ENCODE measurements at places on chromosomes 7 and 10. TPM values are rescaled to one million over a fixed set of nuclear protein-coding genes. Genes with fewer than 3 reads are reported as not detected.

The IGFBP1 gene
- 0.31 TPM for total RNA-seq

The TET1 gene
- 33.5 TPM for total RNA-seq

DNA sequence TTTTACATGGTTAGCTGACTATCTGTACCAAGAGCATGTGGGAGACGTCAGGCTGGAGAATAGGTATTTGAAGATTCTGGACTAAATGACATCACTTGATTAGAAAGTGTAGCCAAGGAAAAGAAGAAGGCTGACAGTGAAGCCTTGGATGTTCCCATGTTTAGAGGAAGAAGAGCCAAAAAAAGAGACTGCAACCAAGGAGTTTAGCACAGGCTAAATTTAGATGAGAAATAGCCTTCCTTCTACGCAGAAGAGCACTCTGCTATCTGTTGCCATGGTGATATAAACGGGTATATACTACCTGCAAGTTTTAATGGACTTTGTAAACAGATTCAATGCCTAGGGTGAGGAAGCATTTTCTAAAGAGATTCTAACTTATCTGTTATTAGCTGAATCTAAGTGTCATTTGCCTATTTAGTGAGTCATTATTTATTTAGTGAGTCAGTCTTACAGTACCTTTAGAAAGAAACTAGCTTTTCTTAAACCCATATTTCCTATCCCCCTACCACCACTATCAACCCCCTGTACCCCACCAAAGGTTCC, 69.8 kb downstream of the CDK6 start:
- no peak for DNase-seq

DNA sequence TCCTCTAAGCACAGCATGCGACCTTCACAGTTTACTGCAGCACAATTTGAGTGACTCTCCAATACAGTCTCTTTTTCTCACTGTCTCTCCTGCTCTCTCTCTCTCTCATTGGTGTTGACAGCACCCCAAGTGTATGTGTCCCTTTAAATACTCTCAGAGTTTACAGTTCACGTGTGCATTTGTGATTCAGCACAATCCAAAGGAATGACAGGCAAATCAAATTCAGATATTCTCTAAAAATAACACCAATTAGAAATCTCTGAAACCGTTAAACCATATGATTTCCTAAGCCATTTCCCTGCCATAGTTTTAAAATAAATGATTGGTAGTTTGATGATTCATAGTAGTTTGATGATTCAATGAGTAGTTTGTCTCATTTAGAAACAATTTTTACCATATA, 104.0 kb upstream of the GAD2 start:
- no peak for DNase-seq

DNA sequence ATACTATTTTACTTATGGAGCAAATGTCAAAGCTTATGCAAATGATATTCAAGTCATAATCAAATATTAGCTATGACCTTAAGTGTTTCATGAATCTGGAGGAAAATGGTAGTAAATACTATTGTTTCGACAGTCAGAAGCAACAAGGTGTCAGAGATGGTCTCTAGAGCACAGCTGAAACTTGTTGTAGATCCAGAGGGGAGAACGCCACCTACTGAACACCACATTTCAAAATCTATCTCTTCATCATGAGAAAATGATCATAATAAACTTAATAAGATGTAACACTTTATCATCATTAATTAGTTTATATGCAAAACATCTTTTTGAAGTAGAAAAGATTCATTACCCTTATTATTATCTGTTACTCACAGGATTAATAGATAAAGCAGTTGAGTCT, 418.7 kb downstream of the GATA3 start:
- no peak for DNase-seq

GRCh38 chr7:29480934-29481651, 82.5 kb upstream of the PRR15 start:
- no peak for DNase-seq

- DNase-seq = no peak
These were observed 235.8 kb upstream of the AOAH start for GRCh38 chr7:36960105-36960504.

GRCh38 chr10:103111031-103111917, 81.8 kb downstream of the NT5C2 start:
- no peak for DNase-seq

- DNase-seq = no peak
These were observed 4.6 kb downstream of the PALD1 start for GRCh38 chr10:70482982-70483760.

DNA sequence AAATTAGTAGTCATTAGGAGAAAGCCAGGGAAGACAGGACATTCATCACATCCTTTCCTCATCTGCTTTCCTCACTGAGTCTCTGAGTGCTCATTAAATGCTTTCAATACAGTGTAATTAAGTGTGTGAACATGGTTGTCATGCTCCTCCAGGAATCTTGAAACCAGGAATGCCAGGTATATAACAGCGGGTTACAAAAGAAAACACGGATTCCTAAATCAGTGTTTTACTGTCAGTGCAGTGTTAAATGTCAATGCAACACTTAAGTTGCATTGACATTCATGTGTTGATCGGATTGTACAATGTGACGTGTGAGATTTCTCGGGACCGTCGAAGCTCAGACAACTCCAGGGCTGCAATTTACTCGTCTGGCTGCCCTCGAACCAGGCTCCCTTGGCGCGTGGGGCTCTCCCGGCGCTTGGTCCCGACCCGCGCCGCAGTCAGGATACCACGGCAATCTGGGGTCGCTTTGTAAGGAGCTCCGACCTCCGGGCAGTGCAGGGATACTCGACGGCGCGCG, 455 bp upstream of the SPAG6 start:
- DNase-seq = no peak

The WDFY4 gene
- total RNA-seq = 0.94 TPM

GRCh38 chr10:91247360-91248111, 27.1 kb downstream of the PCGF5 start:
- DNase-seq = no peak

The CYP17A1 gene
- not detected for total RNA-seq

DNA sequence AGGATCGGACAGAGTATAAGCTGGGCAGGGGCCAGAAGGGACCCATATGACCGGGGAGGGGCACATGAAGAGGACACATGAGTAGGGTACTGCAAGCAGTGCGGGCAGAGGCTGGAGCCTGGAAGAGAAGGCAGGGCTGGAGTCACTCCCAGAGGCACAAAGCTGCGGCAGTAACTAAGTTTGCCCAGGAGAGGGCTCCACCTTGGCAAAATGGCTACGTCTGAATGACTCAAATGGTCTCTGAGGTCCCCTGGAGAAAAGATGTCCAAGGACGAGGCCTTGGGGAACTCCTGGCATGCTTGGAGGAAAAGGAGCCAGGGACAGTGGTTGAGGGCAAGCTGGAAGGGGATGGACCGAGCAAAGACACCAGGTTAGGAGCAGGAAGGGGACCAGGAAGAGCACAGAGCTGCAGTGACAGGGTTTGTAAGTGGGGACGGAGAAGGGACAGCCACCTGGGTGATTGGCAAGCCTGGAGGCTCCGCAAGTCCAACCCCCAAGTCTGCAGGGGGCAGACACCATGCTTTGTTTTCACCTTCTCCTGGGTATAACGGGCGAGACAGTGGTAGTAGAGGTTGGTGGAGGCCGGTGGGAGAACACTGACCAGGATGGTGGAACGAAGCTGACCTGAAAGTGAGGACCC, 43.1 kb upstream of the LBX1 start:
- DNase-seq = no peak

The JAKMIP3 gene
- 4.8 TPM for total RNA-seq

The RUFY2 gene
- total RNA-seq = 119 TPM

GRCh38 chr7:15464667-15465121, 97.1 kb downstream of the AGMO start:
- DNase-seq = no peak

GRCh38 chr7:126227055-126227454, 1025.7 kb downstream of the GRM8 start:
- DNase-seq = no peak

DNA sequence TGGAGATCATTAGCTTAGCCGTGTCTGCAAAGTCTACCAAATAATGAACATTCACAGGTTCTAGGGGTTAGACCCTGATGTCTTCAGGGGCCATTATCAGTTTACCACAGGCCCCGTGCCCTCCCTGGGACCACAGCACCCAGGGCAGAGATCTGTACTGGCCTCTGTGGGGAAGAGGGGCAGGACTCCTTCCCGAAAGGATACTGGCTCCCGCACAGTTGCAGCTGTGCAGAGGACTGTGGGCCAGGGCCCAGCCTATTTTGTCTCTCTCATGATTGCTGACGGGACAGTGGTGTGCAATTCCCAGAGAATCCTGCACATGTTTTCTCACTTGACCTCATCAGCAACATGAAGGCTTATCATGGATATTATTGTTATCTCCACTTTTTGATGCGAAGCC, 243.9 kb downstream of the GLRX3 start:
- DNase-seq = no peak

GRCh38 chr7:106646256-106646655, 14.7 kb downstream of the CCDC71L start:
- DNase-seq = no peak

DNA sequence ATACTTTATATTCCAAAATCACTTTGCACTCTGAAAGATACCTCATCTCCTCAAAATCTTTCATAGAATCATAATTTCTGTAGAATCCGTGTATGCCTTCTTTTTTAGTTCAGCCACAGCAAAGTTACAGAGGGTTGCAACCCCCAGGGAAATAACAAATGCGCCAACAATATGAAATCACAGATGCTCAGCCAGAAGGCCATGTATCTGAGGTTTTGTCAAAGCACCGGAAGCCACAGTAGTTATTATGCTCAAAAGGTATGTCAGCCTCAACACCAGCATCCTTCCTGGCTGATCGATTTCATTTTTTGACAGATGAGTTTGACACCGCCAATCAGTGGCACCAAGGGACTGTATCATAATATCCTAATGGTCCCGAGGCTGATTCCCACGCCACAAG, 204.1 kb downstream of the KCNMA1 start:
- DNase-seq = no peak

DNA sequence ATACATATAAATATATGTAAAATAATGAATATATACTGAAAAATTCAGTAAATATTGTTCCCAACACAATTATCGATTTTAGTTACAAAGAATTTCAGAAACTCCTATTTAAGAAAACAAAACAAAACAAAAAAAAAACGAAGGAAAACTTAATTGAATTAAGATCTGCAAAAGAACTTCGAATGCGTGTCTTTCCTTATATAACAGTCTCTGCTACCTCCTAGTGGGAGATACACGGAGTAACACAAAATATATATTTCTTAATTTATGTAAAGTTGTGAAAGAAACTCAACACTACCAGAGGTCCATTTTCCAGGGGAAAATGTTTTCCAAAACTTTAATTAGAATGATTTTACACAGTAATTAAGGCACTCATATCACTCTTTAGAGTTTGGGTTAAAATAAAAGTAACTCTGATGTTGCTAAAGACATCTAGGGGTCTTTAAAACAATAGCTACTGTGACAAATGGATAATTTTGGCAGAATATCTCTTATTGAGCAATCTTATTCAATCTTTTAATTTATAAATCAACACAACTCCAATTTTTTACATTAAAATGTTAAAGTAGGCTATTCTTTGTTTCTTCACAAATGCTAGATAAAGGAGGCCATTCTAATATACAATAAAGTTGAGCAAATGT, 41.6 kb downstream of the NEBL start:
- DNase-seq = no peak

DNA sequence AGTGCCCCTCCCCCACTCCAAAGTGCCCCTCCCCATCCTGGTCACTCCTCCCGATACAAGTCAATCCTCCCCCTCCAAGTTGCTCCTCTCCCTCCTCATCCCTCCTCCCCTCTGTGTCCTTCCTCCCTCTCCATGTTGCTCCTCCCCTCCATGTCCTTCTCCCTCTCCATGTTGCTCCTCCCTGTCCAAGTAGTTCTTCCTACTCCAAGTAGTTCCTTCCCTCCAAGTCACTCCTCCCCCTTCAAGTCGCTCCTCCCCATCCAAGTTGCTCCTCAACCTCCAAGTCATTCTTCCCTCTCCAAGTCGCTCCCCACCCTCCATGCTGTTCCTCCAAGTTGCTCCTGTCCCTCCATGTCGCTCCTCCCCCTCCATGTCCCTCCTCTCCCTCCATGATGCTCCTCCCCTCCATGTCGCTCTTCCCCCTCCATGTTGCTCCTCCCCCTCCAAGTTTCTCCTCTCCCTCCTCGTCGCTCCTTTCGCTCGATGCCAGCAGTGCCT, 8.6 kb upstream of the WBP1L start:
- no peak for DNase-seq

The ZNF853 gene
- total RNA-seq = 23.6 TPM

GRCh38 chr7:148204639-148205304, 385.8 kb upstream of the C7orf33 start:
- DNase-seq = no peak

- no peak for DNase-seq
These were observed 28.5 kb downstream of the TPST1 start for GRCh38 chr7:66233638-66234037.

- no peak for DNase-seq
These were observed 6.4 kb downstream of the IKZF1 start for GRCh38 chr7:50310956-50311355.

- peak; percentile 23 for DNase-seq
These were observed 46.9 kb upstream of the WIPI2 start for GRCh38 chr7:5143106-5143505.

GRCh38 chr10:101558204-101558603, 29.9 kb downstream of the POLL start:
- DNase-seq = no peak

GRCh38 chr7:50827281-50827680, 44.6 kb upstream of the GRB10 start:
- no peak for DNase-seq

The SPDYE2B gene
- not detected for total RNA-seq

The CYP26C1 gene
- 0.16 TPM for total RNA-seq

The PSD gene
- 101 TPM for total RNA-seq

- no peak for DNase-seq
These were observed 168.0 kb upstream of the ZNF32 start for GRCh38 chr10:43816351-43817321.

DNA sequence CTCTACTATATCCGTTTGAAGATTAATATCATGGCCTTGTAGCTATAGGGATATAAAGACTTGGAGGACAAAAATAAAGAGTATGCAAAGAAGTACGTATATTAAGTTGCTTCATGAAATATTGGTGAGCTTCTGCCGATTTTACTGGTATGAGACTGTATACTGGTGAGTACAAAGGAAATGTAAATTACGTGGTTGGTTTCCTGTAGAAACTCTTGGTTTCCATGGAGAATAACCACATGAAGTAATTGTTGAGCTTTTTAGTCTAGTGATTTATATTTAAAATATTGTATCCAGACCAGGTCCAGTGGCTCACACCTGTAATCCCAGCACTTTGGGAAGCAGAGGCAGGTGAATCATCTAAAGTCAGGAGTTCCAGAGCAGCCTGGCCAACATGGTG, 32.2 kb upstream of the GLI3 start:
- no peak for DNase-seq

The BPGM gene
- 30.3 TPM for total RNA-seq

DNA sequence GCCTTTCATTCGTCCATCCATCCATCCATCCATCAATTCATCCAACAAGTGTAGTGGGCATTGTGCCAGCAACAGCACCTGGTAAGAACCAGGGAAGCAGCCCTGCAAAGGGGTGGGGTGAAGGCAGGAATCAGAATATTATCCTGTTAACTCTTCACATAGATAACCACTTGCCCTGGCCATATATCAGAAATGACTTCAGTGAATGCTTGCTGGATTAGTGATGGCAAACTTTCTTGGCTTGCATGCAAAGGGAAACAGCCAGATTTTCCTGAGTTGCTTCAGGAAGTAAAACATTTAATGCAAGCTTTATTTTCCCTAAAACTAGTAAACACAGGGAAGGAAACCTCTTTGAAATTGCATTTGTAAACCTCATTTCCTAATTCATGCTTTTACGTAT, 743 bp downstream of the OR2A5 start:
- DNase-seq = no peak

The CALD1 gene
- 29.5 TPM for total RNA-seq
